ENCODE measurements at places on chromosomes 16 and 17.

DNA sequence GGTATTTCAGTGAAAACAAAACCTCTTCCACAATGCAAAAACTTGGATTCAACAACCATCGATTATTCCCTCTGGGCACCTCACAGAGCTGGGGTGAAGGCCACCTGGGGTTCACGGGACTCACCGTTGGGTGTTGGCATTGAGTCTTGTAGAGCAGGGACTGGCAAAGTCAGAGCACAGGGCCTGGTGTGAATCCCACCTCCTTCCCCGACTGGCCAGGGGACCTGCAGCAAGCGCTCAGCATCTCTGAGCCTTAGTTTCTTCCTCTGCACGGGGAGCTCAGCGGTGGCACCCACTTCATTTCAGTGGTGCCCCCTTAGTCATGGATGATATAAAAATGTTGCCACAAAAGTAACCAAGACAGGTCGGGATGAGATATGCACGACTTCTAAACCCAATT, 100.4 kb downstream of the METRNL start:
- DNase-seq = no peak

- DNase-seq = no peak
Measured at GRCh38 chr17:66791347-66791746, 43.6 kb upstream of the CACNG5 start.

- DNase-seq = no peak
Measured at GRCh38 chr16:11794447-11794846, 2.6 kb downstream of the ZC3H7A start.

DNA sequence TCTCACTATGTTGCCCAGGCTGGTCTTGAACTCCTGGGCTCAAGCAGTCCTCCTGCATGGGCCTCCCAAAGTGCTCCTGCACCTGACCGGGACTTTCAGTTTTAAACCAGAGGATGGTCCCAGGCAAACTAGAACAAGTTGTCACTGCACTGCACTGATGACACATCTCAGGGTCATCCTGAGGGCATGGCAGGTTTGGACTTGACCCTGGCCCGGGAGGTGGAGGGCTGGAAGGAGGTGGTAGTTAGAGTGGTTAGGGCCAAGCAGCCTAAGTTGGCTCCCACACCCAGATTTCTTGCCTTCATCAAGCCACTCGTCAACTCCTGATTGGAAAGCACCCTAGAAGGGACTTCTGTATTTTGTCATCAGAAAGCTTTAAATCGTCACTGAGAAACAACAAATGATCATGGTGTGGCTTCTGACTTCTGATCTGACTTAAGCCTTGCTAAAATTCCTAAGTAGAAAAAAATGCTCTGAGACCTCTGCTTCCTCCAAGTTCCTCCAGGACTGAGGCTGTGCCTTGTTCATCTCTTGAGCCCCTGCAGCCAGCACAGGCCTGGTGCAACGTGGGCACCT, 43.5 kb downstream of the EMP2 start:
- DNase-seq = no peak

- DNase-seq = no peak
Measured at GRCh38 chr17:39652587-39653315, 12.4 kb upstream of the TCAP start.

GRCh38 chr16:88287219-88287618, 95.5 kb upstream of the ZNF469 start:
- DNase-seq = no peak

- no peak for DNase-seq
Measured at GRCh38 chr16:22862046-22862445, 48.1 kb downstream of the HS3ST2 start.

DNA sequence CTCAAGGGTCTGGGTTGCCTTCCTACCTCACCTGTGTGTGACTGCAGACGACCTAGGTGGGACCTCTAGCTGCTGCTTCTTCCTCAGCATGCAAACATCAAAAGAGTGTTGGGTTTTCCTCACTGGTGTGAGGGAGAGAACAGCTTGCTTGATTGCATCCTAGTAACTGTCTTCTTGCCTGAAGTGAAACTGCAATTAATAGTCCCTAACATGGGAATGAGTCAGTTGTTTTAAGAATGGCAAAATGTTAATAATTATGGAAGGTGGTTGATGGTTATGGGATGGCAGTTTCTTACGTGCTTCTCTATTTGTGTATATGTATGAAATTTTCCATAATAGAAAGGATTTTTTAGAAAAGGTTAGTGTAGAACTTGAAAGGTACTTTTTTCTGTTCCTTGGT, 5.9 kb downstream of the POLR2C start:
- DNase-seq = no peak

- DNase-seq = no peak
Measured at GRCh38 chr17:40582328-40582901, 17.1 kb upstream of the CCR7 start.

DNA sequence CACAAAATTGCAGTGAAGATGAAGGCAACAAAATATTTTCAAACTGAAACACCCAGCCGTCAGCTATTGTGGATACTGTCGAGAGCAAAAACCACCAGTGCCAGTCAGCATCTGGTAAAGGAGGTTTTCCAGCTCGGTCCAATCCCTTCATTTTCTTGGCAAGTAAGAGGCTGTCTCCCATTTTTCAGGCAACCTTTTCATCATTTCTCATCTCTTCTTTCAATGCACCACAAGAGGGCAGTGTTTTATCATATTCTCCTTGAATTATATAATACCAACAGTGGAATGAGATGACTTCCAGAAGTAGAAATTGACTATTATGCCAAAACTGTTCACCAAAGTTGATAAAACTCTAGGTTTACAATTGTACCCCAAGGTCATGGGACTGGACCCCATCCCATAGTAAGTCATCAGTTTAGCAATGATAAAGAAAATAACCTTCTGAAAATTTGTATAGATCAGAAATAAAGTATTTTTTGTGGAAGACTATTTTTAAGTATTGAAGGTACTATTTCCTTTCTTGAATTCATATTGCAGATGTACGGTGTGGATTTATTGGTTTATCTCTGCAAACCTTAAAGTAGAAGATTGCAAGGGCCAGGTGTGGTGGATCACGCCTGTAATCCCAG, 16.8 kb downstream of the NQO1 start:
- DNase-seq = no peak

DNA sequence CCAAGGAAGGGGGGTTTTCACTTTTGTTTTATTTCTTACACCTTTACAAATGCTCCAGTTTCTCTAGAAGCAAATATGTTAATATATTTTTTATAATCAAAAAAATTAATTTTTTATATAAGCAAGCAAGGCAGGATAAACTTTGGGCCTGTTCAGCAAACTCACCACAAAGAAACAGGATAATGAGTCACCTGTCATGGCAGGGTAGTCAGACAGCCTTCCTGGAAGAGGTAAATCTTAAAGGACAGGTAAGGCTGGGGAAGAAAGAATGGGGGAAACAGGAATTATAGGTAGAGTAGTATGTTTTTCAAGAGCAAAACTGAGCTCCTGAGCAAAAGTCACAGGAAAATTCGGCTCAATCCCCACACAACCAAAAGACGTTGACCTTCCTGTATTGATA, 186.3 kb upstream of the SOX9 start:
- DNase-seq = no peak

- DNase-seq = peak; percentile 87
Measured at GRCh38 chr16:58511933-58512815, 3.1 kb upstream of the SETD6 start.

DNA sequence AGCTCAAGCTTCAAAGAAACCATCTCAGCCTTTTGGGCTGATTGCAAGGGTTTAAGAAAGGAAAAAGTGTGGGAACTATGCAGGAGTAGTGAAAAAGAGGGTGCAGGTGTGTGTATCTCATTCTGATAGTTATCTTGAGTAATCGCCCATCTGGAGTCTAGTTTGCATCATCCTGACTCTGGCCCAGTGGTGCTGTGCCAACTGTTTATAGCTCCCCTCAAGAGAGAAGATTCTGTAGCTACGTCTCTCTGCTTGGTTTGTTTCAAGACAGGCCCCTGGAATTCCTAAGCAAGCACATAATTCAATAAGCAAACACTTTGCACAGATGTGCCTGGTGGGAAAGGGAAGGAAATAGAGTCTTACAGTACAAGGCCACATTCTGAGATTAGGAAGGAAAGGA, 144.4 kb downstream of the HAPSTR1 start:
- no peak for DNase-seq

DNA sequence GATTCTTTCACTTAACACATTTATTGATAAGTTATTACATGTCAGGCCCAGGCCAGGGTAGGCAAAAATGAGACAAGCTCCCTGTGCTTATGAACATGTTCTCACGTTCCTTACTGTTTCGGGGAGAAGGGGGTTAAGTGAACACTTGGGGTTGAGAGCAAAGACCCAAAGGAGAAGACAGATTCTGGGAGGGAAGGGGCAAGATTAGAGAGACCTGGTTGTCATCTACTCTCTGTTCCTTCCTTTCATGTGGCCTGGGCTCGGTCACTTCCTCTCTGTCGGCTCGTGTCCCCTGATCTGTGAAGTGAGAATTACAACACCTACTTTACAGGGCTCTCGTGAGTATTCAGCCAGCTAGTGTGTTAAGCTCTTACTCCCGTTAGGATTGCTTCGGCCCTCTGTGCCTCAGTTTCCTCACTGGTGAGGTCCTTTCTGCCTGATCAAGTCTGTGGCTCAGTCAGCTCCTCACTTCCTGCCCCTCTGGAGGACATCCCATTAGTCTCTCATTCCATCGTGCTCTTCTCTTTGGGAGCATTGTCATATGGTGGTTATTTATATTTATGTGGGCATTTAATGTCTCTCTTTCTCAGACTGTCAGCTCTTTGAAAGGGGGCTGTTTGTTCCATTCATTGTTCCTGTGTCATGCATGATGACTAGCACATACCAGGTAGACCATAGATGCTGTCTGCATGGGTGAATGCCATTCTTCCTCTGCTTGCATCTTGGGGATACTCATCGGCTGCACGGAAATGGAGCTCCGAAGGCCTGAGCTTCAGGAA, 38.9 kb downstream of the PLCG2 start:
- no peak for DNase-seq

DNA sequence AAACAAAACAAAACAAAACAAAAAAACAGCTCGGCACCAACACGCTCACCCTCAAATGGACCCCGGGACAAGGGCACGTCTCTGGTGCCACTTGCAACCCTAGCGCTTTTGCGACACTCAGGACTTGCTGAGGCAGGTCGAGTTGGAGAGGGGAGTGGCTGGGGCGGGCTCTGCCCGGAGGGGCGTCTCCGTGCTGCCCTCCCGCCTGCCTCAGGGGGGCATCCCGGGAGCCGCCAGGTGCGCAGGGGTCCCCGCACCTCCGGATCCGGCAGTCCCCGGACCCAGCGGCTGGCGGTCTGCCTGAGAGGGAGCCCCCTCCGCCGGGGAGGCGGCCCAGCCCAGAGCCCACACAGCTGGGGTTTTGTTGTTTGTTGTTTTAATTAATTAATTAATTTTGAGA, at the start of gene SLC52A1:
Gene SLC52A1, minus strand, starts transcription at position 112 of the 400 bp plus-strand sequence. CDS start 820 bp downstream, outside the sequence.
- DNase-seq = no peak

GRCh38 chr16:7420079-7420478, 87.4 kb downstream of the RBFOX1 start:
- DNase-seq = no peak

GRCh38 chr16:13896543-13897182, 23.3 kb upstream of the ERCC4 start:
- DNase-seq = no peak

DNA sequence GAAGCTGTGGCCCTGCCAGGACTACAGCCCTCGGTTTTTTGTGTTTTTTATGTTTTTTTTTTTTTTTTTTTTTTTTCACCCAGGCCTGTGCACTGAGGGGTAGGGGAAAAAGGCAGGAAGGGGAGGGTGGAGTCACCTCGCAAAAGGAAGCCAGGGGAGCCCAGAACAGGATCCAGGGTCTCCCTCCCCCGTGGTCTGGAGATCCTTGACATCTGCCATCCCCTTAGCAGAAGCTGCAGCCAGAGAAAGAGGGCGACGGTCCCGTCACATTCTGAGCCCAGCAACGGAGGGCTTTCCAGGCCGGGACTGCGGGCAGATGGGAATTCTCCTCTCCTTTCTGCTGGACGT, 29.1 kb upstream of the PHOSPHO1 start:
- no peak for DNase-seq

- DNase-seq = no peak
Measured at GRCh38 chr16:57483725-57484514, 2.4 kb downstream of the DOK4 start.

- no peak for DNase-seq
Measured at GRCh38 chr16:10982465-10983150, 38.2 kb downstream of the CLEC16A start.

DNA sequence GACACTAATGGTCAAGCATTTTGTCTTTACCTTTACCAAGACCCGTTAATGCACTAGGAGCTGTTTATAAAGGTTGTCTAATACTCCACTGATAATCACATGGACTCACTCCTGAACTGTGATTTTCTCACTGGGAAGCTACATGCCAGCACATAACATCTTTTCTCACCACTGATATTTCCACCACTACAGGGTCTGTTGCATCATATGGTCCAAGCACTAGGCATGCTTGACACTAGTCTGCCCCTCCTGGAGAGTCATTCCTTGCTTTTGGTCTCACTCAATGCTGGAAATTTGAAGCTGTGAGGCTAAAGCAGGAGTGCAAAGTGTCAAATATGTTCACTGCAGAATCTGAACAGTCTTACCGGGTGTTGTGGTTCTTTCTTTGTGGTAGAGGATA, 1576.8 kb downstream of the CDH8 start:
- no peak for DNase-seq

DNA sequence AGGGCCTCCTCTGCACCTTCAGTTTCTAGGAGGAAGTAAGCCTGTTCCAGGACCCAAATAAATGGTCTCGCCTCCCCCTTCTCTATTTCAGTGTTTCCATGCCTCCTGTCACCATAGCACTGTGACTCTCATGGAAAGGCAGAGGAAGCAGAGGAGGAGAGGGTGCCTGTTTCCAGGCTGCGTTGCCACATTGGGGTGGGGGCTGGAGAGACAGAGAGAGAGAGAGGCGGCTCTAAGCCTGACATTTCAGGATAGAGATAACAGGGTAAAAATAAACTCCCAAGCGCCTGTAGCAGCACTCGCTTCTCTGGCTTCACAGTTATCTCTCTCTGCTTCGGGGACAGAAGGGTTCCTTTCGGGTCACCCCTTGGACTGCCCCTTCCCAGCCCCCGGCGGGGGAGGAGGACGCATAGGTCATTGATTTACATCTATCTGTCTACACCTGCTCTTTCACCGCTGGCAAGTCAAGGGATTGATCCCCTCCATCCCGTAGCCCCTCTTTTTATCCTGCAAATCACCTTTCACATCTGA, 71.2 kb upstream of the MRTFB start:
- DNase-seq = no peak

- no peak for DNase-seq
Measured at GRCh38 chr17:17700251-17700969, 19.2 kb downstream of the RAI1 start.

Measured in stimulated activated CD4-positive, alpha-beta T cell treated with anti-CD3 and anti-CD28 coated beads, Interleukin-1b, Interleukin-23, amount 100 ng/mL, for 4 hours (primary cell).